ENCODE measurements at places on chromosomes 1 and 21.

GRCh38 chr1:19824541-19824940 is 9.5 kb upstream of the RNF186 start:
- no peak for DNase-seq

GRCh38 chr1:90973897-90974798 is 47.7 kb downstream of the ZNF644 start:
- no peak for DNase-seq

DNA sequence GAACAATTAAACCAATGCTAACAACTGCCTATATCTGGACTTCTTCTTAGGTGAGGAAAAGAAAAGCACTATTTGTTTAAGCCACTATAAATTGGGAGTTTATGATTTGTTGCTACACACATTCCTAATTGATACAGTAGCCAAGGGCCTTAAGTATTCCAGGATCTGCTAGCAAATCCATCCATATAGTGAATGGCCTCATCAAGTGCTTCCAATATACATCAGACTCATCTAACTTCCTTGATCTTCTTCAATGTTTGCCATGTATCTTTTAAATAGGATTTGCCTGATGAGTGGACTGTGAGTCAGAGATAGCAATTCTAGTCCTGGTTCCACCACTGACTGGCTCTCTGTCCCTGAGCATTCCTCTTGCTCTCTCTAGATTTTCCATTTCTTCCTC is 430.2 kb downstream of the OMA1 start:
- no peak for DNase-seq

DNA sequence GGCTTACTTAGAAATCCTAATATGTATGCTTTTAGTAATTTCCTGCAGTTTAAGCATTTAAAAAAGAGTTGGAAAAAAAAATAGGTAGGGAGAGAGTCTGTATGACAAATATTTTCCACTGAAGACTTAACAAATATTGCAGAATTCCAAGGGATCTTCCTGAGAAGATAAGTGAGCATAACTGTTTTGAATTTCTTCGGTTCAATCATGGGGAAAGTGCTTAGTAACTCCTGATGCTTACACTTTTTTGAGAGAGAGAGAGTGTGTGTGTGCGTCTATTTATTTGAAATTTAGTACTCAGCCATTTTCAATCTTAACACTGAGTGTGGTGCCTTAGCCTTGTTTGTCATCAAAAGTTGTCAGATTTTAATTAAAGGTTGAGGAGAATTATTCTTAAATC is 18.5 kb downstream of the SON start:
- no peak for DNase-seq

GRCh38 chr1:241357366-241358340 is 648 bp upstream of the RGS7 start:
- DNase-seq: no peak

DNA sequence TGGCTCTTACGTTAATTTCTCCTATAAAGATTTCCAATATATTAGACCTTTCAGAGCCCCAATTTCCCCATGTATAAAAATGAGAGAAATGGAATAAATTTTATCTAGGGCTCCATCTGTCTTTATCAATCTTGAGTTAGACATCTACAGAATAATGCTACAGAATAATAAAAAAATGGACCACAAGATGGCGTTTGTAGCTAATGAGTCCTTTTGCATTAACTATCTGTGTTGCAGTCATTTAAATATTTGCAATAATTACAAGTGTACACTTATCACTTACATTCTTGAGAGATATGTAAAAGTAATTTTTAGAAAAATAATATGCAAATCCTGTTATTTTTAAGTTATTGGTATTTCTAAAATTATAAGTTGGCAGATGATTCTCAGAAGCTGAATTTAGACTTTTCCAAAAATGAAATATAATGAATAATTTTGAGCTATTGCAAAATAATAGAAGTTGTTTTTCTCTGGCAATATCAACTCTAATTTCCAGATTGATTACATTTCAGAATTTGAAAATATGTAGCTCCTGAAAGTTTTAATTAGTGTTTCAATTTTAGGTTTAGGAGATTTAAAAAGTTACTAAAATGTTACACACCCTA is 87.7 kb downstream of the SNX7 start:
- DNase-seq: no peak
